ENCODE measurements at places on chromosomes 6 and 20. TPM values are rescaled to one million over a fixed set of nuclear protein-coding genes. Genes with fewer than 3 reads are reported as not detected.

MOG gene
- not detected for total RNA-seq

RARS2 gene
- 21.6 TPM for total RNA-seq

TREML2 gene
- not detected for total RNA-seq

ADGRF5 gene
- total RNA-seq, result under 0.01 TPM

ULBP2 gene
- total RNA-seq, result 13.0 TPM

AKAP12 gene
- total RNA-seq, result 7.0 TPM

DPPA5 gene
- total RNA-seq, result not detected

VWA7 gene
- total RNA-seq, result 1.6 TPM

FBXO30 gene
- 5.1 TPM for total RNA-seq

KHDC1L gene
- total RNA-seq, result not detected

RALGAPA2 gene
- 11.5 TPM for total RNA-seq

Data from airway epithelial cell (primary cell).